RCC 7860 (cell line): ENCODE measurements at places on chromosomes 7 and 10.

- DNase-seq = no peak
These were observed 175.0 kb upstream of the PITRM1 start for GRCh38 chr10:3347413-3348182.

GRCh38 chr7:92840316-92840715 is 3.9 kb upstream of the CDK6 start:
- no peak for DNase-seq

DNA sequence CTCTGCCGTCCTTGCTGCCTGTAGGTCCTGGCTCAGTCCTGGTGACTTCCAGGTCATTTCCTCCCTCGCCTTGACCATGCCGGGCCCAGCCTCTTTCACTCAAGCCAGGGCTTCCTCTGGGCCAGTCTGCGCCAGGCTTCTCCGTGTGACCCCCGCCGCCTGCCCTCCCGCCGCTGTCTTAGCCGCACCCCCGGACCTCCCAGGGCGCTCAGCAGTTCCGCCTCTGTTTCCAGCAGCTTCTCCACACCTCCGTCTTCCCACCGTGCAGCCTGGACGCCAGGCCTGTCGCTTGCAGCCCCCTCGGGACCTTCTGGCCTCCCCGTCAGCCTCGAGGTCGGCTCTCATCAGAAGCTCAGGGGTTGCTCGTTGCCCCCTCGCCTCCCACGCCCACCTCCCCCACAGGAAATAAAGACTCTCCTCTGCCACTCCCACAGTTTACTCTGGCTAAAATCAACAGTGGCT is 123.0 kb upstream of the FZD8 start:
- DNase-seq = no peak

GRCh38 chr7:21566094-21566493 is 23.3 kb downstream of the DNAH11 start:
- DNase-seq = peak; percentile 18

- no peak for DNase-seq
These were observed 127.3 kb downstream of the SEMA3C start for GRCh38 chr7:80791509-80791929.
